ENCODE measurements at places on chromosomes 12 and 14.

GRCh38 chr12:68048648-68049297 lies 59.5 kb downstream of the IFNG-AS1 start:
- no peak for DNase-seq

DNA sequence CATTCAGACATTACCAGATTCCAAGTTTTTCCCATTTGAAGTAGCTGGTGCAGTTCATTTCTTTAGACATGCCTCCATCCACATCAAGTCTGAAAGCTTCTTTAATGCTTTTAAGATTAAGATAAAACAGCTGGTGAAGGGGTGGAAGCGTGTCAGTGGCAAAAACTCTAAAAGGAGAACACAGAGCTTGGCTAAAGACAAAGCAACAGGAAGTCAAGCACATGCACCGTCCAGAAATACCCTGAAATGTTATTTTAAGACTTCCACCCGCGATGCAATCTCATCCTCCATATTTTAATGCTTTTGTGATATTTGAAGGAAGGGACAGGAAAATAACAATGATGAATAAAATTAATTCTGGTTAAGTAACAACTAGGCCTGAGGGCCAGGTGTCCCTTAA lies 31.8 kb downstream of the PPM1H start:
- no peak for DNase-seq

GRCh38 chr12:94175763-94176668 lies 27.6 kb downstream of the PLXNC1 start:
- no peak for DNase-seq

DNA sequence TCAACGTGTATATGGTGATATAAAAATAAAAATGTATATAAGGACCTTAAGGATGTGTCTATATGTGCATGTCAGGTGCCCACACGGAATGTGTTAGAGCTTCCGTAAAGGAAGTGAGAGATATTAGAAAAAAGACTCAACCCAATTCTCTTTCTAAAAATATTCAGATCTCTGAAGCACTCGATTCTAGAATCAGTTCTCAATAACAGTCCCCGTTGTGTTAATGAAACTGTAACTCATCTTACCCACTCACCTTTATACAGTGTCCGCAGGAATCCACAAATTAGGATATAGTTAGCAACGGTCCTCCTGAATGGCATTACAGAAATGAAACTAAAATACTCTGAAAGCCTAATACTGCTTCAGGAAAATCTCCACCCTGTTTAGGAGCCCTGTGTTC lies 29.3 kb downstream of the GRIN2B start:
- no peak for DNase-seq

DNA sequence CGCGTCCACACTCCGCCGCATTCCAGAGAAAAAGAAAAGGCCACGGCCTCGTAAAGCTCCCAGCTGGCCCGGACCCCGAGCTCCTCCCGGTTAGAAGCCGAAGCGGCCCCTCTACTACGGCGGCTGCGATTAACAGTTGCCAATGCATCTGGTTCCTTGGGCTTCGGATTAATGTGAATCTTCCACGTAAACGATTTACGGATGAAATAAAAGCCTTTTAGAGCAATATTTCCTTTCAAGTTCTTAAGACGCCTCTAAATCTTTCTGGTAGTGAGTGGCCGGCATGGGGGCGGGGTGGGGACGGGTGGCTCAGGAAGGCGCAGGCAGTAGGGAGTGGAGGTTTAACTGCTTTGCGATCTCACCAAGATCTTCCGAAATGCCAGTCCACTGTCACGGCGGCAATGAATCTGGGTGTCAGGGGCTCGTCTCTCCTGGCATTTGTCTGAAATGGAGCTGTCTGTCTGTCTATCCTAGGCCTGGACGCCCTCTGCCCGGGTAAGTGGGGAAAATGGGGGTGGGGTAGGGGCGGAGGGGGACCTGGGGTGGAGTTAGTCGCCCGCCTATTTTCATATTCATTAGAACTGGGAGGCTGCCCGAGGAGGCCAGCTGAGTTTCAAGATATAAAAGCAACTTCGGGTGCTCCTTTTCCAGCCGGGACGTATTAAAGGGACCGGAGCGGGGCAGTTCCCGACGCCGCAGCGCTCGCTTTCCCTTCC lies 413 bp upstream of the ALX1 start:
- no peak for DNase-seq

DNA sequence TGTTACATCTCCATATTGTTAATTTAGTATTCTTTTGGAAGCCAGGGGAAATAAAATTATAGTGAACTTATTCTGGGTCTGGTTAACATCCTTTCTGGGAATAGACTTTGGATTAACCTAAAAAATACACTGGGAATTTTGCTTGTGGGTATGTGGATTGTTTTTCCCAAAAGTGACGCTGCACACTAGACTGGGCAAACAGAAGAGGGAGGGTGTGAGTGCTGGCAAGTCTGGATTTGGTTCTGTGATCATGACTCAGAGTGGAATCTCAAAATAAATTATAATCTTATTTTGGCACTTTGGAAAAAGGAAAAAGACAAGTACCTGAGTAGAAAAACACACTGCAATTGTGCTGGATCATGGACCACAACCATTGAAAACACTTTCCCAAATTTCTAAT lies 15.2 kb upstream of the LUM start:
- DNase-seq, result no peak

GRCh38 chr12:8637666-8638065 lies 25.0 kb downstream of the MFAP5 start:
- DNase-seq, result no peak

GRCh38 chr14:55807053-55807880 lies 227.3 kb downstream of the KTN1 start:
- DNase-seq, result peak; percentile 95

DNA sequence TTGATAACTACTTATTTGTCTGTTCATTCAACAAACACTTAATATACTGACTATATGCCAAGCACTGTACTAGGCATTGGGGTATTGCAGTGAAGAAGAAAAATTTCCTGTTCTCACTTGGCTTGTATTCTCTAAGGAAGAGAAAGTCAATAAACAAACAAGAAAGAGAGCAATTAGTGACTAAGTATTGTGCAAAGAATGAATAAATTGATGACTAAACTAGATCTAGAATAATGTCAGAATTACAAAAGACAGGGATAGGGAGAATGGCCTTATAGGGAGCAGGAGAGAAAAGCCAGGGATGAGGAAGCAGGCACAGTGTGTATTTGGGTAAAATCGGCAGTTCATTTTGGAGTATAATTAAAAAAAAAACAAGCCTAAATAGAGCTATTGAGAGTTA lies 4.2 kb upstream of the LIN7A start:
- no peak for DNase-seq

DNA sequence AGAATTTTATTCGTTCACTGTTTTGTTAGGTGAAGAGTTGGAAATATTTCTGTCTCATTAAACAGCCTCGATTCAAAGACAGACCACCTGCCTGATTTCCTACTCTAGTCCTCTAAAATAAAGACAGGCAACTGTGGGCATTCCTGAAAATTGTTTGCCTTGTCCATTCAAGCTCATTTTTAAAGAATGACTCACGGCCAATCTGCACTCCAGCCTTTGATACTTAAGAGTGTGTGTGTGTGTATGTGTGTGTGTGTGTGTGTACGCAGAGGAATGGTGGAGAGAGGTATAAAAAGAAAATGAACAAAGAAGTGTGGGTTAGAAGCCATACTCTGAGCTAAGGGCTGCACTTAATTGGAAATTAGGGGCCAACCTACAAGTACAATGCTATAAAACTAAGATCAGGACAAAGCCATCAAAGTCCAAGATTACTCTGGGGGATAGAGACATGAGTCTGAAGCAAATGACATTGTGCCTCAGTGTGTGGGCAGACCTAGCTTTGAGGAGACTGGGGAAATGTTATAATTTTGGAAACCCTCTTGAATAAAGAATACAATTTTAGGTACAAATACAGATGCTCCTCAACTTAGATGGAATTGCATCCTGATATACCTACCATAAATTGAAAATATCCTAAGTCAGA lies 45.6 kb upstream of the SOCS2 start:
- peak; percentile 49 for DNase-seq

DNA sequence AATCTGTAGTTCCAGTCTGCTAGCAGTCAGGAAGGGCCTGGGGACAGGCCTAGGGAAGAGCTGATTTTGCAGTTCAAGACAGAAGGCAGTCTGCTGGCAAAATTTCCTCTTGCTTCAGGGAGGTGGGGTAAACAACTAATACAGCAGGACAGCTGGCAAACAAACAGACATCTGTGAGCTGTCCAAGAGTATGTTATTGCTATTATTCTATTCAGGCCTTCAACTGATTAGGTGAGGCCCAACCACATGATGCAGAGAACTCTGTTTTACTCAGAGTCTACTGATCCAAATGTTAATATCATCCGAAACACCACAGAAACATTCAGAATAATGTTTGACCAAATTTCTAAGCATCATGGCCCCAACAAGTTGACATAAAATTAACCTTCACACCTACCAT lies 161.0 kb upstream of the E2F7 start:
- DNase-seq, result no peak

GRCh38 chr14:55684956-55685584 lies 105.1 kb downstream of the KTN1 start:
- no peak for DNase-seq

- DNase-seq, result no peak
These were observed 7.1 kb upstream of the OAS2 start for GRCh38 chr12:112971248-112971647.

- DNase-seq, result peak; percentile 100
These were observed 11.3 kb upstream of the SCFD1 start for GRCh38 chr14:30610787-30611343.

DNA sequence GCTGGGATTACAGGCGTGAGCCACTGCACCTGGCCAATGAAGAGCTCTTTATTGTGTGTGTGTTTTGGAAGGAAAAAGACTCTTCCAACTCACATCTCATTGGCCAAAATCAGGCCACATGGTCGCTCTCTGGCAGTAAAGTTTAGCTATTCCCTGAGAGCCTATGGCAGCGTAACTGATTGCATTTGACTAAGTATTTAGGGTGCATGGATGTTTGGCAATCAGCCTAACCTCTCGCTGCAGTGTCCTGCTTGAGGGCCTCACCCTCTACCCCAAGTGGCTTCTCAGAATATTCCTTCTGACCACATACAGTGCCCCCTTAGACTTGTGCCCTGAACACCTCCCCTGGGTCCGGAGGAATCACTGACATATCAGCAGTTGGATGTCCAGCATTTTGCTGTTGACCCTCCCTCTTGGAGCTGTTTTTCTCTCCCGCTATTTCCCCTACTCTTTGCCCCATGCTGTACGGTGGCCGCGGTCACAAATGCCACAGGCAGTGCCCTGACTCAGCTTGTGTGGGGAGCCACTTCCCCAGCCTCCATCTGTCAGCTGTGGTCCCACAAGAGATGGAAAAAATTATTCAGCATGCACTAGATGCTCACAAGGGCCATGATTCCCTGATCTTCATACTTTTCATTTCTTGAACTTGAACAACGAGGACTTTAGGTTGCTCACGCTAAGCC lies 9.5 kb downstream of the PHETA1 start:
- DNase-seq, result no peak

DNA sequence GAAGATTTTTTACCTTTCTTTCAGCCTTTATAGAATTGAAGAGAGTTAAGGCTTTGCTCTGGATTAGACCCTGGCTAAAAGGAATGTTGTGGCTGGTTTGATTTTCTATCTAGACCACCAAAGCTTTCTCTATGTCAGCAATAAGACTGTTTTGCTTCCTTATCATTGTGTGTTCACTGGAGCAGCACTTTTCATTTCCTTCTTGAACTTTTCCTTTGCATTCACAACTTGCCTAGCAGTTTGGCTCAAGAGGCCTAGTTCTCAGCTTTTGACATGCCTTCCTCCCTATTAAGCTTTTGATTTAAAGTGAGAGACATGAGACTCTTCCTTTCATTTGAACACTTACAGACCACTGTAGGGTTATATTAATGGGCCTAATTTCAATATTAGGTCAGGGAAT lies 64.1 kb upstream of the USP15 start:
- DNase-seq, result no peak

DNA sequence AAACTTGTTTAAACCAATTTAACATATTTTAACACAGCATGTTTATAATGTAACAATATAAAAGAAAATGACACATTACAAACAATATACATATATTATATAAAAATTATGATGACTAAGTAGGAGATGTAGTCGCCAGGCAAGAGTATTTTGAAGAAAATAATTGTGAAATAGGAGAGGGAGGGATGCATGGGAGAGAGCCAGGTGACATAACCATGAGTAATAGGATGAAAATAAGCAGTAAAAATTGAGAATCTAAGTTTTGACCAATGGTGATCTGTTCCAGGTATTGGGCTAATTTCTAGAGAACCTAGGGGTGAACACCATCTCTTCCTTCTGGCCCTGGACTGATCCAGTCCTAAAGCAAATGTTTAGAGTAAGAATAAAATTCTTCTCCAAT lies 315.2 kb upstream of the G2E3 start:
- DNase-seq, result no peak

DNA sequence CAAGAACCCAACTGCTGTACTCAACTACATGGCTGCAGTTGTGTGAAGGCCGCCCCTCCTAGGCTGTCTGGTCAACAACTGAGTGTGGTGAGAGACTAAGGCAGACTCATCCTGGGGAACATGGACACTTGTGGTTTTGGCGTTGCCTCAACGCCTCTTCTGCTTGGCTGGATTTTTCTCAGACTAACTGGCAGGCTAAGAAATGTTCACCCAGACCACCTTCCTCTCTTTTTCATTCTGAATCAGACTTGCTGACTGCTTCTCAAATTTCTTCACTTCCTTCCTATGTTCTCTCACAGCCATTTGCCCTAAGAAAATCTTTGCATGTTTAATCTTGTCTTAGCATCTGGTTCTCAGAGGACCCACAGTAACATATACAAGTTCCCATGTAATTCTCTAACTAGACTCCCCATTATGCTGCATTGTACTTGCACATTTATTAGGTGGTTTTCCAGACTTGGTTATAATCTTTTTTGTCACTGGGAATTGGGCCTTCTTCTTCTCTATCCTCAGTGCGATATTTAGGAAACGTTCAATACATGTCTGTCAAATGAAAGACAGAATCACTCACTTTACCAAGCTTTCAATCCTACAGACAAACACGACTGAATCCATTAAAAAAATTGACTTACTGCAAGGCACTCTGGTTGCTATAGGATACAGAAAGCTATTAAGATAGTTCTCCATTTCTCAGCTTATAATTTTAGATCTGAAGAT lies 327.6 kb downstream of the CCER1 start:
- no peak for DNase-seq

DNA sequence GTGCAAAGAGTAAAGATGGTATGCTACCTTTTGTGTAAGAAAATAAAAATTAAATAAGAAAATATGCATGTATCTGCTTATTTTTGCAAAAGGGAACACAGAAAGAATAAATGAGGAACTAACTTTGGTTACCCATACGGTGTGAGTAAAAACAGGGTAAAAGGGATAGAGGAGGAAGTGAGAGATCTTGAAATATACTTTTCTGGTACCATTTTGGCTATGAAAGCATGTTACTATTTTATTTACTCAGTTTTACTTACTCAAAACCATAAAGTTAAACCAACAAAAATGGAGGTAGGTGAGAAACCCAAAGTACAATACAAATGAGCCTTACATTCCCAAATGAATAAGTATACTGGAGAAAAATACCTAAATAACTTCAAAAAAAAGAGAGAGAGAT lies 122.0 kb upstream of the EGLN3 start:
- no peak for DNase-seq

DNA sequence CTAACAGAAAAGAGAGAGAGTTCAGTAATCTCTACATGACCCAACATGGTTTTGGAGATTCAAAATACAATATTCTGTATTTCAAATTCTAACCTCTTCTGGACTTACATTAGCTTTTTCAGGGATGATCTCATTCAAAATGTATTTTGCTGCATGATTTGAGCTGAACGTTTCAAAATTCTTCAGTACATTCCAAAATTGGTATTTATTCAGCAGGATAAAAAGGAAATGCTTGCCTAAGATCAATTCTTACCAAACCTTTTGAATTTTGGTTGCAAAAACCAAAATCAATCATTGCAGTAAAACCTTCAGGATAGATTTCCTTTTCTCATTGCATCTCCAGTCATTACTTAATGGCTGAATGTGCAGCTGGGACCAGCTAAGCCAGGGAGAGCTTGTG lies 1761.3 kb upstream of the SEL1L start:
- no peak for DNase-seq

All from DMS79 treated with DMSO at 0.1 percent for 48 hours (cell line).